Dermis microvascular lymphatic vessel endothelial cell (primary cell): ENCODE measurements at places on chromosomes 7 and 10. TPM values are rescaled to one million over a fixed set of nuclear protein-coding genes. Genes with fewer than 3 reads are reported as not detected.
A peak's percentile ranks its signal among the peaks of the same experiment; 100 is the strongest.

The TPST1 gene
- 21.8 and 32.1 TPM in 2 replicates for total RNA-seq

The OR9A2 gene
- not detected in 2 replicates for total RNA-seq

- DNase-seq, result no peak
Observed at GRCh38 chr10:111410740-111411139, 333.9 kb downstream of the ADRA2A start.

The C10orf62 gene
- total RNA-seq, result not detected in 2 replicates

- no peak for DNase-seq
Observed at GRCh38 chr10:84256510-84257342, 11.9 kb downstream of the RGR start.

DNA sequence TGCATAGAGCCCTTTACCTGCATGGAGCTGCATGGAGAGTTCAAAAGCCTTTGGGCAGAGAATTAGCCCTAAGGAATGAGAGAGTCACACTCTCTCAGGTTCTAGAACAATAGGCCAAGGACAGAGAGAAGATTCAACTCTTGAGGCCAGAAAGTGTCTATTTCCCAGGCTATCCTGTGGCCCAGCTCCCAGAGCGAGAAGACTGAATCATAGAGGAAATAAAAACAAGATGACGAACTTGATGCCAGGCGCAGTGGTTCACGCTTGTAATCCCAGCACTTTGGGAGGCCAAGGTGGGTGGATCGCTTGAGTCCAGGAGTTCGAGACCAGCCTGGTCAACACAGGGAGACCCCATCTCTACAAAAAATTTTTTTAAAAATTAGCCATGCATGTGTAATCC is 18.3 kb upstream of the PODXL start:
- peak; percentile 78 for DNase-seq

- no peak for DNase-seq
Observed at GRCh38 chr7:87715545-87715944, 87.3 kb downstream of the RUNDC3B start.

DNA sequence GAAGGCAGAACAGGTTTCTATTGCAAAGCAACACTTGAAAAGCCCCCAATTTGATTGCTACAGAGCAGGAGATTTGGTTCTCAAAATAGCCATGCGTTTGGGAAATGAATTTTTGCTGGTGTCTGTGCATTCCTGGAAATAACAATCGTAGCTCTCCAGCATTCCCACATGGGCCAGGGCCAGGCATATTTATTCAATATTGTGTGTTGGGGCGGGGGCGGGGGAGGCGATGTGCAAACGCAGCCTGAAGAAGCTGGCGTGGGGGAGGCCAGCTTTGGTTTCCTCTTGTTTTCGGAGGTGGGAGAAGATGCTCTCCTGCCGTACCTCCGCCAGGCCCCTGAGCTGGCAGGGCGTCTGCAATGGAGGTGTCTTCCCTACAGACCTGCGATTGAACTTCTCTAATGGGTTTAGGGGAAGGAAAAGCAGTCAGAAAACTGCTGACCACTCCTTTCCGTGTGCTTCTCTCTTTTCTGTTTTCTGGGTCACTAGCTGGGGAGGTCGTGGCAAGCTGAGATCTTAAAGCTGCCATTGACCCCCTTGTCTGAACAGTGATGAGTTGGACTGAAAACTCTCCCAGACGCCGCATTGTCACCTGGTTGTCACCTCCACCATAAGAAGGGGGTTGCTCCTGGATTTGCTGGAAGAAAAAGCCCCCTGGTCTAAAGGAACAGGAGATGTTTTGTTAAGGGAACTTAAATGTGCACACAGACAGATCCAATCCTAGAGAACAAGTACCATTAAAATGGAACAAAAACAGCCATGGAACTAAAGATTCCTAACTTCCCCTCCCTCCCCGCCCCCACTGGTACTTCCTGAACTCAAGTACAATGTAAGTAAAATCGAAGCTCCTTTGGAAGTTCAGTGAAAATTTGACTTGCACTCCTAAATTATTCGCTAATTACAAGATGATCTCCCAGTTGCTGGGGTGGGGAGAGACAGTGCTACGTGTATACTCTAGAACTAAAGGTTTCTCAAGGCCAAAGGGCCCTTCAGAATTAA is 56.4 kb upstream of the HABP2 start:
- DNase-seq, result no peak

GRCh38 chr10:100968062-100968736 is 1.1 kb upstream of the SEMA4G start:
- DNase-seq, result no peak
